ENCODE measurements at places on chromosomes 12 and 14.

- DNase-seq, result peak; percentile 2
Observed at GRCh38 chr12:32502693-32503502, 103.5 kb downstream of the FGD4 start.

DNA sequence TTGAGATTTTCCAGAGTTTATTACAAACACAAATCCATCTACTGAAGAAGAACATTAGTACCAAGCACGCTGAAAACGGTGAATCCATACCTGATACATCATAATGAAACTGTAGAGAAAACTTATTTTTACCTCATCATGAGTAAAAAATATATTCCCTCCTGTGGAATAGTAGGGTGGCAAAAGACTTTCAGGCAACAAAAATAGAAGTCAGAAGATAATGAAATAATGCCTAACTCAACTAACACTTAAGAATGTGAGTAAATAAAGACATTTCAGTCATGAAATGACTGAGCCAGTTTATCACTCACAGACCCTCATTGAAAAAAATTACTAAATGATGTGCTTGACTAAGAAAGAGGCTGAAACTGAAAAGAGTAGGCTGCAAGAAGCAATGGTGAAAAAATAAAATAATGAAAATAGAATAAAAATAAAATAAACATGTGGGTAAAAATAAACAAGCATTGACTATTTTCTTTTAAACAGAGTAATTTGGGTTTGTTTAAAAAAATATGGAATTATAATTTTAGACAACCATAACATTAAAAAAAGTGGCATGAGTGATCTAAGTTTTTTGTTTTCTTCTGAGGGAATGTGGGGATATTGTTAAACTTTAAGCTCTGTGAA lies 148.6 kb downstream of the ASCL1 start:
- no peak for DNase-seq

DNA sequence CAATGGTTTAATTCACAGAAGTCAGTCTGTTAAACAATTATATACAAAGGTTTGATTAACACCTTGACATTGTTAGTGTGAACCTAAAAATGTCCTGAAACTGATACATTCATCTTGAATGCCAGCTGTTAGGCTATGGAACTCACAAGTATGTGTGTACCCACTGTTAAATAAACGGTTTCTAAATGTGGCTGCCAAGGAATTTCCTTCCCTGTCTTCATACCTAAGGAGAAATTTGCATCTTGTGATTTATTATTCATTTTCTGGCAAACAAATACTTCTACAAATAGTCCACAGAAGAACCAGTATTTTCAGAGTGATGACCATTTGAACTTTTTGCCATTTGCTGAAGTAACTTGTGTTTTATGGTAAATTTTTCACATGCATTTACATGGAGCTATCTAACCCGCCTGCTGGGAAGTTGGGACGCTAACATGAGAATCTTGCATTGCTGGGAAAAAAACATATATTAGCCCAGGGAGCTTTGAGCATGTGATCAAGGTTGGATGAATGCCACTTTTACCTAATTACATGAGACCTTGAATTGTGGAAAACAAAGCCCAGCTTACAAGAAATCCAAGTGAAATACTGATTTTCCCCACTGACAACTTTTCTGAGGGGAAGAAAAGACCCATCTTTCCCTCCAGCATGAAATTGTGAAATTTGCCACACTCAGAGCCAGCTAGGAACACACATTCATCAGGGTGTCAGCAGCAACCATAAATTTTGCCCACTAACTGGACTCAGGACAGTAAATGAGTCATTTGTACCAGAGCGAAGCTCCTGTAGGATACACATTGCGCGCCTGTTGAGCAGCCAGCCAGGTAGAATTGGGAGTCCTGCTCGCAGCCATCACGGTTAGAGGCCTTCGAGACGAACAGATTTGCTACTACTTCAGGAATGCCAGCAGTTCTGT lies 118.0 kb downstream of the KICS2 start:
- peak; percentile 45 for DNase-seq

GRCh38 chr14:55347040-55347439 lies 64.6 kb downstream of the ATG14 start:
- no peak for DNase-seq

GRCh38 chr12:121288986-121289385 lies 7.5 kb downstream of the CAMKK2 start:
- DNase-seq, result no peak

GRCh38 chr14:100407376-100408102 lies 84.4 kb downstream of the SLC25A47 start:
- no peak for DNase-seq

DNA sequence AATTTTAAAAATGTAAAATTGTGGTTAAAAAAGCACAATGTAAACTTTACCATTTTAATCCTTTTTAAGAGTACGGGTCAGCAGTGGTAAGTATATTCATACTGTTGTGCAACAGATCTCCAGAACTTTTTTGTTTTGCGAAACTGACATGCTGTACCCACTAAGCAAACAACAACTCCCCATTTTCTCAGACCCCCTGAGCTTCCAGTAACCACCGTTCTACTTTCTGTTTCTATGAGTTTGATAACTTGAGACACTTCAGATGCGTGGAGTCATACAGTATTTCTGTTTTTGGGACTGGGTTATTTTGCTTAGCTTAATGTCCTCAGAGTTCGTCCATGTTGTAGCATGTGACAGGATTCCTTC lies 38.0 kb downstream of the CHST11 start:
- no peak for DNase-seq

- no peak for DNase-seq
Observed at GRCh38 chr12:88035907-88036289, 6.7 kb upstream of the C12orf50 start.

- DNase-seq, result no peak
Observed at GRCh38 chr14:59925797-59926196, 5.9 kb downstream of the LRRC9 start.

DNA sequence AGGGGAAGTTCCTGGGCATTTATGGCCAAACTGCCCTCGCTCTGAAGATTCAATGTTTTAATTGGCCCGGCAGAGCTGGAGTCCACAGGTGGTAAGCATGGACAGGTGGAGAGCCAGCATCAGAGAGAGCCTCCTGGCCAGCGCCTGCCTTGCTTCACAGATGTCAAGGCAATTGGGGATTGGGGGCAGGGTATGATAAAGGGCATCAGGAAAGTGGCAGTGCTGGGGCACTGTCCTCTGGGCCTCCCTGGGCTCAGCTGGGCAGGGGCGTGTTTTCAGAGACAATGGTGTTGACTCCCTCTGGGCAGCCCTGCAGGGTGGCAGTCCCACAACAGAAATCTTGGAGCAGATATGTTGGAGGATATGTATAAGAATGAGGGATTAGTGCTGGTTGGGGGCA lies 237.3 kb downstream of the CACNA1C start:
- DNase-seq, result no peak

GRCh38 chr14:50783563-50783962 lies 47.4 kb downstream of the NIN start:
- DNase-seq, result no peak
